ENCODE measurements at places on chromosomes 12 and 14.

GRCh38 chr14:84544486-84545131 is 985.3 kb upstream of the FLRT2 start:
- DNase-seq: no peak

GRCh38 chr12:52180971-52181628 is 10.7 kb downstream of the KRT80 start:
- DNase-seq: no peak

- DNase-seq: no peak
Observed at GRCh38 chr14:80637756-80638619, 303.6 kb downstream of the CEP128 start.

DNA sequence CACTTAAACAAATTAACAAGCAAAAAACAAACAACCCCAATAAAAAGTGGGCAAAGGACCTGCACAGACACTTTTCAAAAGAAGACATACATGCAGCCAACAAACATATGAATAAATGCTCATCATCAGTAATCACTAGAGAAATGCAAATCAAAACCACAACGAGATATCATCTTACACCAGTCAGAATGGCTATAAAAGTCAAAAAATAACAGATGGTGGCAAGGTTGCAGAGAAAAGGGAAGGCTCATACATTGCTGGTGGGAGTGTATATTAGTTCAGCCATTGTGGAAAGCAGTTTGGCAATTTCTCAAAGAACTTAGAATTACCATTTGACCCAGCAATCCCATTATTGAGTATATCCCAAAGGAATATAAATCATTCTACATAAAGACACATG is 34.6 kb upstream of the NT5DC3 start:
- DNase-seq: no peak

DNA sequence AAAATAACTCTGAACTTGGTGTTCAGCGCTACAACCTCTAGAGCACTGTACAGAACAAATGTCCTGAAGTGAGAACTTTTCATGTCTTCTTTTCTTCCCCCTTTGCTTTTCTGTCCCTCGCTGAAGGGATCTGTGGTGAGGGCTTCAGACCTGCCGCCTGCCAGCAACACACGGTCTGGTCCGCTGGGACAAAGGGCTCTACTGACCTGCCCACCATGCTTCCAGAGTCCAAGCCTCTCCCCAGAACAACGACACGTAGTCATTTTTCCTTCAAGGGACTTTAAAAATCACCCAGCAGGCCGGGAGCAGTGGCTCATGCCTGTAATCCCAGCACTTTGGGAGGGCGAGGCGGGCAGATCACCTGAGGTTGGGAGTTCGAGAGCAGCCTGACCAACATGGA is 140.4 kb downstream of the EFCAB11 start:
- no peak for DNase-seq

GRCh38 chr14:59997966-59998365 is 78.0 kb downstream of the LRRC9 start:
- DNase-seq: no peak

GRCh38 chr14:104816616-104816884 is 15.6 kb downstream of the ZBTB42 start:
- no peak for DNase-seq

GRCh38 chr14:92447416-92448197 is 66.0 kb upstream of the RIN3 start:
- DNase-seq: no peak

DNA sequence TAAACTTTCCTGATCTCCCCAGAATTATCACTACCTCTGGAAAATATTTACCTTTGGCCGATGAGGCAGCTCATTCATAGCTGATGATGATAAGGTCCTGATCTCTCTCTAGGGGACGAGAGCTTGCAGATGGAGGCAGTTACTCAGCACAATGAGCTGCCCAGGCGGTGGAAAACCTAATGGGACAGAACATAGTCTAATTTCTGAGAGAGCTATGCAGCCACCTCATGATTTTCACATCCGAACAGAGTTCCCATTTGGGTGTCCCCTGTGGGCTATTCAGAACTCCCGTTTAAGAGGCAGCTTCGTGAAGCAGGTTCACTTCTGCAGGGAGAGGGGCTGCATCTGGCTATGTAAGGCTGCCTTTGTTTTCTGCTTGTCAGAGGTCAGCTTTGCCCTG is 724.6 kb upstream of the TMEM132C start:
- no peak for DNase-seq

DNA sequence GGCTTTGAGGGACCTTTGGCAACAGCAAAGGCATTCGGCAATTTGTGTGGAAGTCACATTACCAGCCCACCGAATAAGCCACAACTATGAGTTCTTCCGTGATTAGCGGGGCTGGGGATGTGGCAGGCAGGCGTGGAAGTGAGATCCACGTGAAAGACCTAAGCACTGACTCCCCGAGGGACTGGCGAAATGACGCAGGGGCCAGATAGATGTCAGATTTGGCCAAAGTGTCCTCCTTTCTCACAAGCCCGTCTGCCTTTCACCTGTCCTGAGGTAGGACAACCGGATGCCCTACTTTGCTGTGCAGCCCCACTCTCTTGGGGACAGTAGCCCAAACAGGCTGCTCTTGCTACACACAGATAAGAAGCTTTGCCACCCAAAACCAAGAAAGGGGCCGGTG is 54.5 kb downstream of the DPF3 start:
- DNase-seq: no peak

GRCh38 chr12:121713793-121714192 is 1.2 kb downstream of the TMEM120B start:
- DNase-seq: no peak

- no peak for DNase-seq
Observed at GRCh38 chr12:109594556-109595317, 21.1 kb downstream of the MVK start.

- no peak for DNase-seq
Observed at GRCh38 chr12:33536431-33536830, 96.8 kb upstream of the SYT10 start.

GRCh38 chr12:54606556-54606955 is 18.1 kb upstream of the PPP1R1A start:
- DNase-seq: no peak

DNA sequence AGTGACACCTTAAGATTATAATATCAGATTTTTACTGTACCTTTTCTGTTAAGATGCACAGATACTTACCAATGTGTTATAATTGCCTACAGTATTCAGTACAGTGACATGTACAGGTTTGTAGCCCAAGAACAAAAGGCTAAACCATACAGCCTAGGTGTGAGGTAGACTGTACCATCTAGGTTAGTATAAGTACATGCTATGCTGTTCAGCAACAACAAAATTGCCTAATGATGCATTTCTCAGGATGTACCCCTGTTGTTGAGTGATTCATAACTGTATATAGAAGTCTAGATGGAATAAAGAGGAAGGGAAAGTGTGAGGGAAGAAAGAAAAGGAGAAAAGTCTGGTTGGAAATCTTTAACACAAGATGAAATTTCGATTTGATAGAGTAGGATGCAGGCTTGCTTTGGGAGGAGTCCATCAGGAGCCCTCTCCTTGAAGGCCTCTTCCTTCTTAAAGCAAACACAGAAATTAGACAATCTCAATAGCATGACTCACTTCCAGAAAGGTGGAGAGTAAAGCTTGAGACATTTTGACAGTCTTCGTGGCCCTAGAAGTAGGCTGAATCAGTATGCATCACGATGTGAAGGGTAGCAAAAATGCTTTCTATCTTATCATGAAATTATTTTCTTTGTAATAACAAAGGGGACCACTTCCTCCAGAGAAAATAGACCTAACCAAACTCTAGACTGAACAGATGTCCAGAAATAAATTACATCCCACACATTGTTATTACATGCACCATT is 191.5 kb downstream of the SYT1 start:
- DNase-seq: no peak
